ENCODE measurements at places on chromosomes 16 and 17. TPM values are rescaled to one million over a fixed set of nuclear protein-coding genes. Genes with fewer than 3 reads are reported as not detected.

KRTAP1-5 gene
- not detected for total RNA-seq

HSD17B1 gene
- total RNA-seq: 1.7 TPM

DNA sequence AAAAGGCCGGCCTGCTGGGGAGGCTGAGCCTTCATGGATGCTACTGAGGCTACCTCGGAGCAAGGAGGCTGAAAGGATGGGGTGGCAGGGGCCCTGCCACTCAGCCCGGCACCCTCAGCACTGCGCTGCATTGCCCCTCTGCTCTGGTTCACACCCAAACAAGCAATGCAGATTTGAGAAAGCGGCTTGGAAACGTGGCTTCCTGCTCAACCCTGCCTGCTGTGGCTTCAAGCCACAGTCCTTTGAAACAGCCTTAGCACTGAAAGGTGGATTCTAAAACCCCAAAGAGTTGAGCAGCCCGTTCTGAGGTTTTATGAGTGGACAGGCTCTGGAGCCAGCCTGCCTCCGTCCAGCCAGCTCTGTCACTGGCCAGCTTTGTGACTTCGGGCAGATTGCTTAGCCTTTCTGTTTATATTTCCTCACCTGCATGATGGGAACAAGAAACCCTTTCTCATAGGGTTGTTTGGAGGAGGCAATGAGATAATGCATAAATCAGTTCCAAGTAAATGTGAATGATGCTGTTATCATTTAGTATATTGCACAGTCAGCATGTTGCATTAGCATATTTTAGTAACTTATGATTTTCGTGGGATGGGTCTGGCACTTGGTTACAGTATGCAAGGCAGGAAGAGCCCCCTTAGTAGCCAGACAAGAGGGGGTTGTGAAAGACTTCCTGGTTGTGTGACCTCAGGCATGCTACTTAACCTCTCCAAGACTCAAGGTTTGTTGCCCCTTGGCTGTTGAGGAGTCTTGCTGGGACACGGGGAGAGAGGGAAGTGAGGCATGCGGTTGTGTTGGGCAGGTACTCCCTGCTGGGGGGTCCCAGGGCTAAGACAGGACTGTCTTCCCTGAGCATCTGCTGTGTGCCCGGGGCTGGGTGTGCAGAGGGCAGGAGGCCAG, 23.6 kb downstream of the CRISPLD2 start:
- no peaks in the 10 kb centered on the region for H3K36me3 ChIP-seq

GRCh38 chr16:3243882-3244281, 8.9 kb upstream of the ZNF200 start:
- no peak for DNase-seq
- no peak overlapping the region for H3K4me3 ChIP-seq
- no peaks in the 10 kb centered on the region for H3K36me3 ChIP-seq
- H3K4me1 ChIP-seq: no peaks in the 10 kb centered on the region

- DNase-seq: no peak
- H3K27me3 ChIP-seq: no peaks in the 10 kb centered on the region
- no peak overlapping the region for H3K27ac ChIP-seq
- no peaks in the 10 kb centered on the region for H3K36me3 ChIP-seq
Observed at GRCh38 chr16:78596996-78597422, 497.6 kb downstream of the WWOX start.

DNA sequence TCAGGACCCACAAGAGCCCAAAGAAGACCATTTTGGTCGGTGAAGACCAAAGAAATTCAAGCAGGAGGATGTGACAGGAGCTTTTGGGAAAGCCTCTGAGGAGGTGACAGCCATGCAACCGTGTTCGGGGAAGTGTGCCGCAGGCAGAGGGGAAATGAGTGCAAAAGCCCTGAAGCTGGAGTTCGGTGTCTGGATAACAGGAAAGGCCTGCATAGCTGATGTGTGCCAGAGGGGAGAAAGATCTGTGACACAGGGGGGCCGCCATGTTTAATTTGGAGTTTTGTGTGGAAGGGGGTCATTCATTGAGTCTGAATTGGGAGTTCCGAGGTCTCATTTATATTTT, 870 bp upstream of the ZC3H7A start:
- H3K4me3 ChIP-seq: peak overlapping the region; percentile 48
- peaks cover 22% of the 10 kb centered on the region for H3K36me3 ChIP-seq
- H3K27ac ChIP-seq: peak overlapping the region; percentile 96
- DNase-seq: no peak

CEP295NL gene
- 3.1 TPM for total RNA-seq

INPP5K gene
- 30.7 TPM for total RNA-seq

- H3K27me3 ChIP-seq: no peaks in the 10 kb centered on the region
- no peak overlapping the region for H3K4me3 ChIP-seq
- no peaks in the 10 kb centered on the region for H3K4me1 ChIP-seq
- H3K36me3 ChIP-seq: no peaks in the 10 kb centered on the region
- no peak overlapping the region for H3K27ac ChIP-seq
Observed at GRCh38 chr17:31780483-31780882, 78.6 kb downstream of the COPRS start.

GRCh38 chr17:57649191-57649590, 95.9 kb downstream of the CCDC182 start:
- H3K36me3 ChIP-seq: no peaks in the 10 kb centered on the region
- H3K27me3 ChIP-seq: no peaks in the 10 kb centered on the region
- H3K27ac ChIP-seq: no peak overlapping the region
- H3K4me1 ChIP-seq: no peaks in the 10 kb centered on the region
- H3K4me3 ChIP-seq: no peak overlapping the region
- DNase-seq: no peak

TMEM219 gene
- 81.2 TPM for total RNA-seq

DNA sequence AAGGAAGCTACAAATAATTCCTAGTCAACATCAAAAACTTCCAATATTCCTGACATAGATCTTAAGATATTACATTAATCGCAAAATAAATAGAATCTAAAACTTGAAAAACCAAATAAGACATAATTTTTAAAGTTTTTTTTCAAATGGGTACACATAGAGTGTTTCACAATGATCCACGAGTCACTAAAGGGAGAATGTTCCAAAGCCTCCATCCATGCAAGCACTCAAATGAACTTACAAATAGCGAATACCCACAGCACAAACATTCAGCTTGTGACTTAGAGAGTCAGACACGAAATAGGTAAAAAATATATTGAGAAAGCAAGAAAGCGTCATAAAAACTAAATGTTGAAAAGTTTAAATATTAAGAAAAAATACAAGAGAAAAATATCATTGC, 65.7 kb downstream of the CEP112 start:
- H3K4me3 ChIP-seq: no peak overlapping the region
- H3K36me3 ChIP-seq: peaks cover 10% of the 10 kb centered on the region

KRT17 gene
- total RNA-seq: not detected

All from heart left ventricle (tissue), 16 donors.